Cardiac septum (tissue), 1 donor: ENCODE measurements at places on chromosomes 4 and X.

GRCh38 chr4:42197341-42197740 is 44.9 kb upstream of the BEND4 start:
- no peak for DNase-seq

- no peak for DNase-seq
Observed at GRCh38 chr4:85086721-85087120, 120.2 kb upstream of the WDFY3 start.

DNA sequence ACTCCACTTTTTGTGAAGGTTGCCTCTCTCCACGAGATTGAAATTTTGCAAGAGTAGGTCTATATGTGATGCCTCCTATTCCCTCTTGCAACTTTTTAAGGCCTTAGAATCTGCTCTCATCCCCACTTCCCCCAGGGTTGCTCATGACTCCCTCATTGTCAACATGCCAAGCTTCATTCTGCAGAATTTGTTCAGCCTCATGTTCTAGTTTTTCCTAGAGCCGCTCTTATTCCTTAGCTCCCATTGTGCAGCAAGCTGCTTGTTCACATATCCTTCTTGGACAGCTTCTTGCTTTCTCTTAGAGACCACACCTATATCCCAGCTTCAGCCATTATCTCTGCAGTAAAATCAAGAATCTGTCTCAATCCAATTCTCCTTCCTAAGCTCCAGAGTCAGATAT is 82.4 kb downstream of the CNGA2 start:
- DNase-seq, result no peak

GRCh38 chrX:108439961-108440696 is 491 bp downstream of the COL4A5 start:
- DNase-seq, result no peak

DNA sequence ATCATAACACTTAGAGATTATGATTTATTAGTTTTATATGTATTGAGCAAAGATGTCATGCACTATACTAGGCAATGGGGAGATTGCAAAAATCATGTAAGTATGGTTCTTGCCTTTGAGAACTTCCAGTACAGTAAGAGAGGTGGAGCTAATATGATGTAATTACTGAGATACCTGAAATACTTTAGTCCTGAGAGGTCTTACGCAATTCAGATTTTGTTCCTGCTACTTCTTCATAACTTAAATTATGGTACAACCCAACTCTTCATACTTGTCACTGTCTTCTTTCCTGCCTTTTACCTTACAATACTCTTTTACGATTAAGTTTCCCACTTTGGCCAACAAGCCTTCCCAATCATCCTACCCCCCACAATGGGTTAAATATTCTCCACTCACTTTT is 564.2 kb upstream of the PITX2 start:
- no peak for DNase-seq

GRCh38 chr4:17188547-17189400 is 290.3 kb upstream of the LDB2 start:
- DNase-seq, result no peak

GRCh38 chrX:129939986-129940385 is 34.0 kb downstream of the UTP14A start:
- no peak for DNase-seq

- DNase-seq, result no peak
Observed at GRCh38 chr4:77877771-77878565, 15.3 kb downstream of the MRPL1 start.

DNA sequence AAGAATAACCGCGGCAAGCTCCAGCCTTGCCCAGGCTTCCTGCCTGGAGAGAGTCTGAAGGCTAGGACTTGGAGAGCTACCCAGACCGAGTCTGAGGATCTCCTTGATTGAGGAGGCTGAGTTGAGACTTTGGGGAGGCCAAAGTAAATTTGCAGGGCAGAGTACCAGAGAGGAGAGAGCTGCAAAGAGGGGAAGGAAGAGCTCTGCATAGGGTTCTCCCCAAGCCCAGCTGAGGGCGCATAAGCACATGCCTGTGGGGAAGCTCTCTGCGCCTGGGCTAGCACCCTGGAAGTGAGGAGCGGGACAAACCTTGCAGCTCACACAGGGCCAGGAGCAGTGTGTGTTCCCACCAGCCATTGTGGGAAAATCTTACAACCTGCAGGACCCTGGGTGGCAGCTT is 56.1 kb downstream of the FAM193A start:
- DNase-seq, result no peak
